ENCODE measurements at places on chromosomes 7 and 10. TPM values are rescaled to one million over a fixed set of nuclear protein-coding genes. Genes with fewer than 3 reads are reported as not detected.

- DNase-seq = no peak
Observed at GRCh38 chr10:60963441-60964256, 19.7 kb upstream of the RHOBTB1 start.

- no peak for DNase-seq
Observed at GRCh38 chr10:68110027-68110426, 739 bp downstream of the MYPN start.

The TMEM196 gene
- not detected for polyA plus RNA-seq

GRCh38 chr10:86047588-86047987, 319.0 kb downstream of the GRID1 start:
- no peak for DNase-seq

The DLX5 gene
- 0.27 TPM for polyA plus RNA-seq

All from right cardiac atrium (tissue), 5 donors.